NCI-H2081 (cell line): ENCODE measurements at places on chromosomes 6 and 20.

DNA sequence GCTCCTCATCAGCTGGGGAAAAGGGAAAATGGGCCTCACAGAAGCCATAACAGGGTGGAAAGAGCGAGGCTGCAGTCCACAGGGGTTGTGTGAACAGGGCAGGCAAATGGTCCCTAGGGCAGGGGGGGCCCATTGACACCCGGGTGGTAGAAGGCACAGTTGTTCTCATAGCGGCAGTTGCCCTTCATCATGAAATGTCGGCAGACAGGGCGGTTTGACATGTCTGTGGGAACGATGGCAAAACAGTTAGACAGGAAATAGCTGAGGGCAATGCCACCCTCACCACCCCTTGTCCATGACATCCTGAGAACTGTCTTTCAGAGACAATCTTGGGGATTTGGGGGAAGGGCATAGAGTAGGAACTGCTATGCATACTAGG, 15.6 kb downstream of the PPP1R10 start:
- DNase-seq = no peak

DNA sequence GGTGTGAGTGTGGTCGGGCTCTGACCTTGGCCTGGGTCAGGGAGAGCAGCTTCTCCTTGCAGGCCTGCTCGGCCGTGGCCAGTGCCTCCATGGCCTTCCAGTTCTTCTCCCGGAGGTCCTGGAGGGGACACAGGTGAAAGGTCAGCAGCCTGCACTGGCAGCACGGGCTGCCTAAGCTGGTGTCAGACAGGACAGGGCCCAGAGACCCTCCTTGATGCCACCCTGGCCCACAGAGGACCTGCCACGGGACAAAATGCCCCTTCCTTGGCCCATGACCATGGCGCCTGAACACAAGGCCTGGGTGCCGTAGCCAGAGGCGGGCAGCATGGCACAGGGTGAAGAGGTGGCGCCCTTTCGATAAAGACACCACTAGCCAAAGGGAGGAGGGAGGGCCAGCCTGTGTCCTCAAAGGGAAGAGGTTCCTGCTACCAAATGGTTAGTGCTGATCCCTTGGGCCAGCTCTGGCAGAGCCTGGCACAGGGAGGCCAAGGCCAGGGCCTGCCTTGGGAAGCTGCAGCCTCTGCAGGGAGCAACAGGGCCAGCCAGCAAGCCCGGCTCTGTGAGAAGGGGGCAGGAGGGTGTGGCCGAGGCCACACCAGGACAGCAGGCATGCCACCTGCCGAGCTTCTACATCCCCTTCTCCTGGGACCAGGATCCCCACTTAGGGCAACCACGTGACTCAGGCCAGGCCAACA, 54.8 kb downstream of the DSTN start:
- DNase-seq = no peak

- DNase-seq = no peak
Observed at GRCh38 chr20:57313951-57314350, 15.7 kb upstream of the SPO11 start.

- DNase-seq = no peak
Observed at GRCh38 chr20:57756213-57756612, 46.4 kb upstream of the PMEPA1 start.

DNA sequence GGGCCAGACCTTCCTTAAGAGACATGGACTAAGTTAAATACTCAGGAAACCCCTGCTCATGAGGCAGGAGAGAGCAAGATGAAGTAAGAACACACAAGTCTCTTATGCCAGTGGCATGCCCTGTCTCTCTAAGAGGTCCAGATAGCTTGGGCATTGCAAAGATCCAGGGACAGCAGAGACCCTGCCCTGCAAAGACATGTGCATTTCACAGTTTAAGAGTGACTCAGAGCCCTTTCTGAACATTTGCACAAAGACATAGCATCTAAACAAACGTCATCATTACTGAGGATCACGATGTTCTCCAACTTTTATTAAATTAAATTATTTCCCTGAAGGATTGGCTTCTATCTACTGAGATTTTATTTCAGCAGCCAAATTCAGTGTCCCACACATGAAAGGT, 230.5 kb upstream of the RIN2 start:
- no peak for DNase-seq

GRCh38 chr6:33160096-33160495, 32.2 kb downstream of the COL11A2 start:
- DNase-seq = no peak

DNA sequence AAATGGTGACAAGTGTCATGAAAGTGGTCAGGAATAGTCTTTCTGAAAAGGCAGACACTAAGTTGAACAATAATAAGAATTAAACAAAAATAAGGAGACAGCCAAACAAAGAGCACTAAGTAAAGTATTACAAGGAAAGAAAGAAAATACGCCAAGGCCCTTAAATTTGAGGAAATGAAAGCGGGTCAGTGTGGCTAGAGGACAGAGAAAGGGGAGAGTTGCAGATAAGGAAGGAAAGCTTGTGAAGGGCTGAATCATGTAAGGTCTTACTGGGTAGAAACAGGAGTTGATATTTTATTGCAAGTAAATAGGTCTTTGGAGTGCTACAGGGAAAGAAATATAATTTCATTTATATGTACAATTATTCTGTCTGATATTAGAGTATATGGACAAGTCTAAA, 732.1 kb downstream of the EPHA7 start:
- DNase-seq = no peak

- DNase-seq = peak; percentile 50
Observed at GRCh38 chr6:153023977-153024708, 21.6 kb upstream of the MTRF1L start.

DNA sequence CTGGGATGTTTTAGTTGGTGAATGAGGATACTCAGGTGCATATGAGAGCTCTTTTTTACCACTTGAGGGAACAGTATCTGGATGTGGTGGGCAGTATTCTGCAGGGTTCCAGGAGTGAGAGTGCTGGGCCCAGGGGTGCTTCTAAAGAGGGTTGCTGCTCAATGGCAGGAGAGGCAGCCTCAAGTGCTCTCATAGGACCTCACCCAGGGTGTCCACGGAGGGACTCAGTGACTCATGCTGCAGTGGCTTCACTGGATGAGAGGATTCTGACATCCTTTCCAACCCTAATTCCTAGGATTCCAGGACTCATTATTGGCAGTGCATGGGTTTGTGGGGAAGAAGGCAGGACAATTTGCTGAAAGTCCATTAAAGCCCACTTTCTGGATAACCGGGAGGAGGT, 176.6 kb upstream of the FERMT1 start:
- DNase-seq = no peak

- DNase-seq = peak; percentile 6
Observed at GRCh38 chr20:45629496-45630100, at the start of gene WFDC10A. TSS of gene WFDC10A (plus strand) at chr20:45629739. CDS start at chr20:45629814, 75 bp downstream.

DNA sequence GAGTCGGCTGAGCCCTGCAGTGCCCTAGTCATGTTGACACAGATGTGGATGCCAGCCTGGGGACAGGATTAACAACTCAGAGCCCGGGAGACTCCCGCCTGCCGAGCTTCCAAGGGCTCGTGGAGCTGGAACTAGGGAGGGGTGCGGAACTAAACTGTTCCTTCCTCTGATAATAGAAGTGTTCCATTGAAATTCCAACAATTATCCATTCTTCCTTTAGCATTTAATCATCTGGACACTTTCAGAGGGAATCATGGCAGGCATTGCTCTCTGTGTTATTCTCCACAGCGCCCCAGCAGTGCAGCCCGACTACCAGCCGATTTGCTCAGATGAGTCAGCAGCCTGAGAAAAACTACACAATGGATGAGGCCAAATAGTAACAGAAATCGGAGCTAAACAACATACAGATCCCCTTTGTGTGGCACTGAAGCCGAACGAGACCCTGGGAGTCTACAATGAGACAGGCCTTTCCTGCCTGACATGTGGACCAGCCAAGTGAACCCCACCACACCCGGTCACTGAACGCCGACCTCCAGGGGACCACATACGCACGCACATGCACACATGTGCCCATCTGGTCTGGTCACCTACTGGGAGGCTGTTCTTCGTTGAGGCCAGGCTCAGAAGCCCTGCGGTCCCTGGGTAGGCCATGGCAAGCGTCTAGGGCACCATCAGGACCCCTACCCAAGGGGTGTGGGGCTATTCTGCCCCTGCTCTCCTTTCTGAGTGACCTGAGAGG, 238.4 kb upstream of the AFDN start:
- DNase-seq = no peak

DNA sequence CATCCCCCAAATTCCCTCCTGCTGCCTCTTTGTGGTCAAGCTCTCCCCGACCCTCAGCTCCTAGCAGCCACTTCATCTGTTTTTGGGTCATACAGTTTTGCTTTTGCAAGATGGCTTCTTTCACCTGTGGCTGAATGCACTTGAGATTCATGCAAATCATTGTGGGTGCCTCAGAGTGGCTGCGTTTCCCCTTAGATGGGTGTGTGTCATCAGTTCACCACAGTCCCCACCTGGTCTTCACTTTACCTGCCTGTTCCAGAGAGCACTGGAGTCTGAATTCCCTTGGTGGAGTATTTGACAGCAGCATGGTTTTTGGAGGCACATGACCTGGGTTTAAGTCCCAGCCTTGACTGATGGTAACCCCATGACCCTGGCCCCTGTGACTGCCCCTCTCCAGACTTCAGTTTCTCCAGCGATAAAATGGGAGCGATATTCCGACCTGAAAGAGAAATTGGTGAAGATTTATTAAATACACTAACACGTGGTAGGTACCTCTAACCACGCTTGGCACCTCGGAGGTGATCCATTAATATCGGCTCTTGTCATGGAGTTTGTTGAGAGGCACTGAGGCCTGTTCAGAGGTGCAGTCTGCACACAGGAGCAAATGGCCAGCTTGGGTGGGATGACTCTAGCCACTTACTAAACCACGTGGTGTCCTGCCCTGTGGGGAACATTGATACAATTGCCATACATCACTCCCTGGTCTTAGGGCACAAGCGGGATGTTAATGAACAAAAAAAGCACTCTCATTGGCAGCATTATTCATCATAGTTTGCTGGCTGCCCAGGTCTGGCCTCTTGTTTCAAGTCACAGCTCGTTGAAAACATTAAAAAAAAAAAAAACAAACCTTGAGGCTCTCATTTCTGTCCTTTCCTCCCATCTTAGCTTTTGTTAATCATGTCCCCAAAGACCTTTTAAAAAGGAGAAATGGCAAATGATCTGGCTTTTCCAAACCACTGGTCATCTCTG, 167.2 kb upstream of the KCNG1 start:
- DNase-seq = no peak

- peak; percentile 11 for DNase-seq
Observed at GRCh38 chr6:54515013-54515412, 206.8 kb downstream of the TINAG start.

- peak; percentile 50 for DNase-seq
Observed at GRCh38 chr6:157989541-157990289, 8.1 kb downstream of the SYNJ2 start.

GRCh38 chr6:139133262-139134063, 1.4 kb upstream of the HECA start:
- DNase-seq = no peak

- DNase-seq = no peak
Observed at GRCh38 chr20:57897156-57897874, 187.5 kb upstream of the PMEPA1 start.

- DNase-seq = no peak
Observed at GRCh38 chr6:5506597-5506996, 245.3 kb downstream of the FARS2 start.

DNA sequence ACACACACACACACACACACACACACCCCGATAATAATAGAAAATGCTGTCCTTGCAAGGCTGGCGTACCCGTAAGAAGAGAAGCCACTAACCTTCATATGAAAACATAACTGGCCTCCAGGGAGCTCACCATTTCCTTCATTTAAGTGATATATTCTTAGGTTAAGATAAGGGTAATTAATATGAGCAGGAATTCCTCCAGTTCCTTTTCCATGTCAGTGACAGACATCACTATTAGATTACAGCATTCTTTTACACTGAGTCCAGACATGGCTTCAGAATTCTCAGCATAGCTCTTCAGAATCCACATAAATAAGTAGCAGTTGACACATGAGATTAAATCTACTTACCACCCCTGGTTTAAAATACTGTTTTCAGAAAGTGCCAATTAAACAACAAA, 121.9 kb downstream of the SIM1 start:
- no peak for DNase-seq

GRCh38 chr6:109966299-109966698, 11.8 kb upstream of the GPR6 start:
- DNase-seq = no peak

- no peak for DNase-seq
Observed at GRCh38 chr20:57794600-57795341, 85.0 kb upstream of the PMEPA1 start.

- no peak for DNase-seq
Observed at GRCh38 chr20:36065427-36065998, 89.0 kb upstream of the EPB41L1 start.

- DNase-seq = no peak
Observed at GRCh38 chr20:7015257-7015656, 247.8 kb downstream of the BMP2 start.

DNA sequence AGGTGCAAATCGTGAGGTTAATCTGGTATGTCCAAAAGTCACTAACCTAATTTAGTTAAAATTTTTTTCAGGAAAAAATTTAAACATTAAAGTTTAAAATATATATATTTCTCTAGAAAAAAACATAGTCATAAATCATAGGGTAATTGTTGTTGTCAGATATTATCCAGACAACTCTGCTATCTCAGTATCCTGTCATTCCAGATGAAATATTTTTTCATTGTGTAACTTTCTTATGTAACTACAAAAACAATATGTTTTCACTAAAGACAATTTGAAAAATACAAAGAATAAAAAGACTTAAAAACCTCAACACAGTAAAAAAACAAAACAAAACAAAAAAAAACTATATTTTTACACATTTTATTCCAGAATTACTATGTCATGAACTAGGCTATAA, 57.6 kb downstream of the TENT5A start:
- no peak for DNase-seq

DNA sequence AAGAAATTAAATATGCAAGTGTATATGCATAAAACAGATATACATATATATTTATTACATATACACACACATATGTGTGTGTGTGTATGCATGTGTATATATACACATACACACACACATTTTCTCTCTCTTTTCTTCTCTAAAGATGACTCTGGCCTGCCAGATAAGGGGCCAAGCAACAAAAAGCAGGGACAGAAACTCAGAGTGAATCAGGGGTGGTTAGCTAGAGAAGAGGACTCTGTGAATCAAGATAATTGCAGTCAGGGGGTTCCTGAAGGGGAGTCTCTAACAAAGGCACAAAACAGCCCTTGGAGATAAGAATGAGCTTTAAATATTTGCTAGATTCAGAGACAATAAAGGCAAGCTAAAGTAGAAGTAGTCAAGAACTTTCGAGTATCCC, 650.5 kb downstream of the UTRN start:
- no peak for DNase-seq
